ENCODE measurements at places on chromosomes 7 and 10.
A peak's percentile ranks its signal among the peaks of the same experiment; 100 is the strongest.

- no peak for DNase-seq
These were observed 13.4 kb downstream of the LRRC18 start for GRCh38 chr10:48926255-48926654.

DNA sequence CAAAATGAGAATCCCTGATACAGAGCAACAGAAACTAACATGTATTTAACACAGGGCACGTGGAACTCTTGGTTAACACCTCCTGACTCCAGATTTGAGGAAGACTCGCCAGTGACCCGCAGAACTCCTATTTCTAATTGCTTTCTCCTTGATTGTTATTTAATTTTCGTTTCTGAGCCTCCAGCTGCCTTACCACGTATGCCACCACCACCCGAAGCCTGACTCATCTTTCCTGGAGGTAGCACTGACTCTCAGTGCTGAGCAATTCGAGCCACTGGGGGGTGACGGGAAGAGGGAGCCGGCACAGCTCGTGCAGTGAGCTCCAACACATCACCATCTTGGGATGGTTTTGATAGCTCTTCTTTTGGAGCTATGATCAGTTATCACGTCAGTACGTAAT, 273.9 kb upstream of the MGMT start:
- no peak for DNase-seq

DNA sequence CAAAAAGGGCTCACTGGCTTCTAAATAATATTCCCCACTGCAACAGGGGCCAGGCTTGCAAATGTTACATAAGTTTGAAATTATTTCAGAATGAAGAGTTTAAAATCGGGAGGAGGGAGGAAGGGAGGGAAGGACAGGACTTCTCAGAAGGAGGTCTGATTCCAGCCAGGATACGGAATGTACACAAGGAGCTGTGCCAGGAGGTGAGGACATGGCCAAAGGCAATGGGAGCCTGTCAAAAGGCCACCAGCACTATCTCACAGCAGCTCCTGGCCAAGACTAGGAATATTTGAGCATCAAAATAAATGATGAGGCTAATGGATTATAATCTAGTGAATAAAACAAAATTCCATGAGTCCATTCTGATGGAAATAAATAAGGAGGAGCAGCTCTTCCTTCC, 18.6 kb upstream of the DRGX start:
- peak; percentile 60 for DNase-seq

- DNase-seq: no peak
These were observed 46.6 kb downstream of the HERPUD2 start for GRCh38 chr7:35648367-35648766.

- no peak for DNase-seq
These were observed 655.1 kb downstream of the INHBA start for GRCh38 chr7:41047789-41048191.

DNA sequence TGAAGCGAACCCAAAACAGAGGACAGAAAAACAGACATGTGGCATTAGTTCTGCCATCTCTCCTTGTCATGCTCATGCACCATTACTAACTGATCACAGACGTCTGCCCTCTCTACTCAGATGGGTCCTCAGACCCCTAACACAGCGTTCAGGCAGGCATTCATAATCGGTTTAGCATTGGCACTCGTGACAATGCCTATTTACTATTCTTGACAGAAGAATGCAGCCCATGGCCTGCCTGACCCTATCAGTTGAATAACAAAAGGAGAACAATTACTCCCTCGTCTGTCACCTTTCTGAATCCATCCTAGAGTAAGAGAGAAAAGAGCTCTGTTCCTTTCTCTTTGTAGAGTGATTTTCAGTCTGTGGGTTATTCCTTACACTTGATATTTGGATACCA, 194.6 kb upstream of the PHYHIPL start:
- DNase-seq: no peak

DNA sequence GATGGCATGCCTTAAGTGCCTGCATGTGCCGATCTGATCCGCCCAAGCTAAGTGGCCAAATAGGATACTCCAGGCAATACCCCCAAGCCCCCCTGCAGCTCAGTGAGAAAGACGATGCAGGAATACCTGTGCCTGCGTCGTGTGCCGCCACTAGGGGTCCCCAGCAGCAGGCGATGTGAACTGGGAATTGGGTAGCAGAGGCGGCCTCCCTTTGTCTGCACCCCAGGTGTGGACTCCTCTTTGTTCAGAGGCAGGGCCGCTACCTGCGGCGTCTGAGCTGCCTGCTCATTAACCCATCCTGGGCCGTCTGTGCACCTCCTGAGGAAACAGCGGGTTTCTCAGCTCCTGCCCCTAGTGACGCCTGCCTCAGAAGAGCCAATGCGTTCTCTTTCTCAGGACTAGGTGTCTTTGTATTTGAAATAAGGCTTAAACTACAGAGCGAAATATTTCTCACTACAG, 4.8 kb upstream of the CHN2 start:
- no peak for DNase-seq

GRCh38 chr10:94088926-94089381, 95.2 kb downstream of the PLCE1 start:
- no peak for DNase-seq

- no peak for DNase-seq
These were observed 189.8 kb downstream of the JCAD start for GRCh38 chr10:29869593-29869992.

DNA sequence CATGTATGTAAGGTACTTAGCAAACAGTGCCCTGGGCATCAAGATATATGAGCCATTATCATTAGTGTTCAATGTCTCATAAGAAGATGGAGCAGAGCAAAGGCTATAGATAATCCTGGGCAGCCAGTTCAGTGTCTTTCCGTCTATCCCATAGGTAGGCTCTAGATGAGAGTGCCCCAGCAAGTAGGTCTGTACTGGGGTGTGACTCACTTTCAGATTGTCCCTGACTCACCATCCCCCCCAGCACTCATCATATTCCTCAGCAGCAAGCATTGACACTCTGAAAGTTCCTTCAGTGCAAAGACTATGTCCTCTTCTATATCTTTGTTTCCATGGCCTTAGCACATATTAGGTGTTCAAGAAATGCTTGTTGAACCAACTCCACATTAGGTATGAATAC, 20.0 kb upstream of the FAM204A start:
- DNase-seq: no peak

DNA sequence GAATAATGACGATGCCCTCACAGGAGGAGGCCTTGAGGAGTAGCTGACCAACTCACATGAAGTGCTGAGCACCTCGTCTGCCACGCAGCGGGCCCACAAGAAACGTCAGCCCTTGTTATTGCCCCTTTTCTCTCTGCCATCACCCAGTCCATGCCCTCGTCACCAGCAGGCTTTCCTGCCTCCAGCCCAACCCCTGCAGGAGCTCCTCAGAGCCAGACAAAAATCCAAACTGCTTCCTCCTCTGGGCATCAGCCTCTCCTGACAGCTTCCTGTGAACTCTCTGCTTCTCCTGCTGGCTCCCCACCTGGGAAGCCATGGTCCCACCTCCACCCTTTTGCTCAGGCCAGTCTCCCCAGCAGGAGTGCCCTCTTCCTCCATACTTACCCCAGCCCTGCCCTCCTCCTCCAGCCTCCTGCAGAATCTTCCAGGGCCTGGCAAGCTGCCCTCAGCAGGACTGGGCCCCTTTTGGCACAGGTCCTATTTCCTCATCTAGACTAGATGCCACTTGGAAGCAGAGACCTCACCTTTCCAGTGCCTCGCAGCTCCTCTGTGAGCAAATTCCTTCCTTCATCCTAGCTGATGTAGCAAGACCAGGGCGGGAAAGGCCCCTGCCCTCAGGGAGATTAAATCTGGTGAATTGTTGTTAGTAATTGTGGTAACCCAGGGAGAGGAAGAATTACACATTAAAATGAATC, 115.1 kb downstream of the C10orf105 start:
- no peak for DNase-seq

- no peak for DNase-seq
These were observed 154.6 kb upstream of the HGF start for GRCh38 chr7:81924494-81924893.

DNA sequence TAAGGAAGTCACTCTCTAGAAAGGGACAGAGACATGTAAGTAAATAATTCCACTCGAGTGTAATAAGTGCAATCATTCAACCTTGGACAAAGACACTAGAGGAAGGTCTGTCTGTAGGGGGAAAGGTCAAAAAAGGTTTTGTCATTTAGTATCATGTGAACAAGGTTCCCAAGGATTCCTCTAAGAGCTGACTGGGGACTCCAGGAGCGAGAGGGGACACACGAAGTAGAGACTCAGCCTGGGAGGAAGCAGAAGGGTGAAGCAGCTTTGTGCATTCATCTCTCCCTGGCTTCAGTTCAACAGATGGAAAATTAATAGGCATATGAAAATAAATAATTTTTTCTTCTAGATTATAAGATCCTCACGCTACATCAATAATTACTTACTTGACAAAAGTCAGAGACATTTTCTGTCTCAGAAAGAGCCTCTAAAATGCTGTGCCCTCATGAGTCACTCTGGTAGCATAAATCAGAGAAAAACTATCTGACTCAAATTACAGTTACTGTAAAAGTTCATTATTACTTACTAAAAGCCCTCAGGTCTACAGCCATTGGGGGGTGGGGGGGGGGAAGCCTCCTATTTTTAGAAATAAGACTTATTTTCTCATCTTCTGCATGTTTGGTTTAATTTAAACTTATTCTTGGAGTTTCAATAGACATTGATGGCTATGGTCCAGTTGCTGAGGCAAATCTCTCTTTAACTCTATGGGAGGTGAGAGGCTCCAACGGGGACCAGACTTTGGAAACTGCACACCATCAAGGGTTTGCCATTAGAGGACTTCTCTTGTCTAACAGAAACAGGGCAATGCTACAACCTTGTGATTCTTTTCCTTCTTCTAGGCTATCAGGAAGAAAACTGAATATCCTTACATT, 275.1 kb upstream of the KLF14 start:
- no peak for DNase-seq

DNA sequence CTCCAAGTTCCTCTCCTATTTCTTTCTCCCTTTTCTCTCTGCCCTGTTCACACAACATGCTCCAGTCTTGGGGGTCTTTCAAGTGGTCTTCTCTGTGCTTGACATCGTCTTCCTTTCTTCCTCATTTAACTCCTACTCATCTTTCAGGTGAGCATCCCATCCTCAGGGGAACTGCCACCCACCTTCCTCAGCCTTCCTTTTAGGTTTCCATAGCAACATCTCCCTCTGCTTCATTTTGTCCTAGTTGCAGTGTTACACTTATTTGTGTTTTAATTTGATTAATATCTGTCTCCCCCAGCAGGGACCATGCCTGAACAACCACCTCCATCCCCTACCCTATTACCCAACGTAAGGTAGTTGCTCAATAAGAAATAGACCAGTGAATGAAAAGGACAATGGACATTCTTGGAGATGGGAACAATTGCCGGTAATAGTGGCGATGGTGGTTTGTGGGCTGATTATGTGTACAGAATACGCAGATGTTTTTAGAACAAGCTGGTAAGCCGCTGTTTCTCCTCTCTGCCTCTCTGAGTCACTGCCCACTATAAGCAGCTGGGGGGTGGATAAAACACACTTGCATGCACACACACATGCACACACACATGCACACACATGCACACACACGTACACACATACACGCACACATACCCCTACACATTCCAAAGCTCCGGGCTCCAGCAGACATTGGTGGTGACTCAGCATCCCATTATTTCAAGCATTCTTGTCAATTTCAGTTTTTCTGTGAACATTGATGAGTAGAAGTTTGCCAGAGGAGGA, 251.6 kb downstream of the GATA3 start:
- no peak for DNase-seq

GRCh38 chr7:22845221-22845834, 22.7 kb upstream of the TOMM7 start:
- no peak for DNase-seq

GRCh38 chr7:94908323-94909178, 1.2 kb downstream of the PPP1R9A start:
- no peak for DNase-seq

- DNase-seq: no peak
These were observed 73.3 kb downstream of the C10orf90 start for GRCh38 chr10:126597211-126597610.

- peak; percentile 59 for DNase-seq
These were observed 266.0 kb downstream of the USP6NL start for GRCh38 chr10:11345224-11346054.

GRCh38 chr7:2950578-2950977, 93.1 kb downstream of the CARD11 start:
- no peak for DNase-seq

- DNase-seq: no peak
These were observed 139.7 kb downstream of the ELFN1 start for GRCh38 chr7:1809601-1810258.

GRCh38 chr7:47827351-47827756, 120.9 kb downstream of the PKD1L1 start:
- no peak for DNase-seq

- DNase-seq: no peak
These were observed 77.3 kb upstream of the SAMD8 start for GRCh38 chr10:75034131-75034512.

DNA sequence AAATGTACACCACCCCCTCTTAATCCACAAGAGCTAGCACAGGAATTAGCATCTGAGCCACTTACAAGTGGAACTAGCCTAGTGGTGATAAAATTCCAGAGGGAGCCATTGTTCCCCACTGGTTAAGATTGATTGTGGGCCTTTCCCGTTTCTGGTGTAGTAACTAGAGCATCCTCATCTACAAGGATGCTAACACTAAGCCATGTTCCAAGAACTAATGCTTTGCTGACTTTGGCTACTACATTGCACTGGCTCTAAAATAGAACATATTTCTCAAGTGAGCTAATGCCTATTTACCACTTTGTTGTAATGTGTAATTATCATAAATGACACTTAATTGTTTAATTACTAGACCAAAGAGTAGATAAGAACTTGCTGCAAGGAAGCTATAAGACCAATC, 143.7 kb downstream of the FZD1 start:
- no peak for DNase-seq

GRCh38 chr7:158396982-158397862, 190.4 kb downstream of the PTPRN2 start:
- DNase-seq: no peak

Measured in LNCaP clone FGC (cell line).